ENCODE measurements at places on chromosomes 2 and 18.

DNA sequence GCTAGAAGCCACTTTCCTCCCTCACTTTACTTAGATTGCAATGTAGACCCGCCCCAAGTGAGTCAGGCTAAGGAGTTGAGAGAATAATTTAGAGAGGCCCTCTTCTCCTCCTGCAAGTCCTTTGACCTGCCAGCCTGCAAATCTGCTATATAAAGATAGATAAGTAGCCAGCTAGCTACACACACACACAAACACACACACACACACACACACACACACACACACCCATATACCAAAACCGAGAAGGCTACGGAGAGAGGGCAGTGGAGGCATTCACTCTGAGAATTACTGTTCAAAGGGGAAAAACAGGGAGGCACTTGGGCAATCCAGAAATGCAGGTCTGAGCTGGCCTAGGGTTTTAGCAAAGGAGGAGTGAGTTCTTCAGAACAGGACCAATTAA is 23.0 kb upstream of the SMAD7 start:
- peak; percentile 60 for DNase-seq

DNA sequence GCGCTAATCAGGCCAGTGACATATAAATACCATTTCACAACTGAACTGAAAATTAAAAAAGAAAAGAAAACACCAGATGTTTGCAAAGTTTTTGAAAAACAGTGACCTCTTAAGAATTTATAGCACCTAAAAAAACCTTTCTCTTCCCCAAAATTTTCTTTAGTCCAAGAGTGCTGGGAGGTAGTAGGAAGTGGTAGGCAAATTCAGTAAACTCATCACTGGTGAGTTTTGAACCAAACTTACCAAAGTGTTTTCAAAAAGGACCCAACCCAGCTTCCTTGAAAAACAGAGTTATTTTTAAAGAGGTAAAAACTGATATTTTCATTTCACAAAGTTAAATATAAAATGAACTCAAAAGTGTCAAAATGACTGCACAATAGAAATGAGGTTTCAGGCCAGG is 90.4 kb downstream of the TMEM247 start:
- no peak for DNase-seq

GRCh38 chr18:3330622-3331021 is 68.7 kb downstream of the MYL12B start:
- peak; percentile 82 for DNase-seq

DNA sequence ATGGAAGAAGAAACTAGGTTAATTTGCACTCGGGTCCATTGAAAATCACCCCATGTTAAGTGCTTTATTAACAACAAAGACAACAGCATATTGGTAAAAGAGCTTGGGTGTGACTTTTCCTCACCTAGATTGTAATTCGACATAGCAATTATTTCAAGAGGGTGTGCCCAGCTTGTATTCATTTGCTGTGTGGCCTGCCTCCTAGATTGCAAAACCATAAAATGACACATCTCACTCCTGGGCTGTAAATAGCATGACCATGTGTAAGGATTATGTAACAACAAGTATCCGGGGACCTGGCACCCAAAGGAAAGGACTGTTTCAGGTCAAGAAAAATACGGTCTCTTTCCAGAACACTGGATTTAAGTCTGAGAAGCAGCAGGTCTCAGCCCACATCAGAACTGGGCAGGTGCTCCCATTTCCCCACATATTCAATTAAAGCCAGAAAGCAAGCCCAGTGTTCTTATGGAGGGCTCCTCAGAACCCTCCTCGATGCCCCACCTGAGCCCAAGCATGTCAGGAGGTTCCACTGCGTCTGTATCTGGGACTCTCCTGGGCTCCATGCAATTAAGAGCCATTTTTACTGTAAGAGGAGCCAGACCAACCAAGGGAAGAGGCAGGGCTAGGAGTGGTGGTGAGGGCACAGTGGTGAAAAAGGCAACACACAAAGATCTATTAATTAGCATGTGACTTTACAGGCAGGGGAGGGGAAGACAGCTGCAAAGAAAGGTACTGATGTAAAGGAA is 39.2 kb downstream of the MREG start:
- DNase-seq, result peak; percentile 73

DNA sequence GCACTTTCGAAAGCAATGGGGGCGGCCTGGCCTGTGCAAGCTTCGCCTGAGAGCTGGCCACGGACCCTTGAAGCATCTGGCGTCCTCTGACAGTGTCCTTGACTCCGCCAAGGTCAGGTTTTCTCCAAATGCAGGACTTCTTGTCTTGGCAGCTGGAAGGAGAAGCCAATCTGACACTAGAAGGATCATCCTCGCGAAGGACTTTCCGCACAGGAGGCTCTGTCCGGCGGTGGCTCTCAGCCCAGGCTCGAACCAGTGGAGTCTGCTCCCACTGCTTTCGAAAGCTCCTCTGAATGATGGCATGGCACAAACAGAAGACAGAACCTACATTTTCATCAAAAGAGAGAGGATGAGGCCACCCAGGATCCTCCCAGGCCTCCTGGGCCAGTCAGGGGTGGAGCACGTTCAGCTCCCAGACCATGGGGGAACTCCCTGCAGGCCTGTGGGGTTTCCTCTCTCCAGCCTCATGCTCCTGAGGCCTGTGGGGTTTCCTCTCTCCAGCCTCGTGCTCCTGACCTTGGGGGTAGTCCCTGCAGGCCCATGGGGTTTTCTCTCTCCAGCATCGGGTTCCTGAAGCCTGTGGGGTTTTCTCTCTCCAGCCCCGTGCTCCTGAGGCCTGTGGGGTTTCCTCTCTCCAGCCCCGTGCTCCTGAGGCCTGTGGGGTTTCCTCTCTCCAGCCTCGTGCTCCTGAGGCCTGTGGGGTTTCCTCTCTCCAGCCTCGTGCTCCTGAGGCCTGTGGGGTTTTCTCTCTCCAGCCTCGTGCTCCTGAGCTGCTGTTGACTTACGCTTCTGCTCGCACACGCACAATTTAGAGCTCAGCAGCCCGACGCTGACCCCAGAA is 396.5 kb upstream of the SALL3 start:
- DNase-seq, result no peak

- no peak for DNase-seq
Measured at GRCh38 chr2:133526530-133527300, 41.5 kb downstream of the NCKAP5 start.

Measured in foreskin keratinocyte (primary cell).